ENCODE measurements at places on chromosomes 1 and 21.
A peak's percentile ranks its signal among the peaks of the same experiment; 100 is the strongest.

- DNase-seq: peak; percentile 33
Observed at GRCh38 chr1:156319664-156320063, 18.4 kb downstream of the CCT3 start.

DNA sequence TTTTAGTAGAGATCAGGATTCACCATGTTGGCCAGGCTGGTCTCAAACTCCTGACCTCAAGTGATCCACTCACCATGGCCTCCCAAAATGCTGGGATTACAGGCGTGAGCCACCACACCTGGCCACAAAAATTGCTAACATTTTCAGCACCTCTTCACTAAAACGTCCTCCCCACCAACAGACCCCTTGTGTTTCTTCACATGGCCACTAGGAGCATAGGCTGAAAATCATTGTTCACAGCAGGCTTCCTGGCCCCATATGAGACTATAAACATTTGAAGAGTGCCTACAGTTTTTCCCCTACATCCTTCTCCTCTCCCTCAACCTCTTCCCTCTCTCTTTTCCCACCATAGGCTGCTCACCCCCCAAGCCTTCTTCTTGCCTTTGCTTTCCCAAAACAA is 28.0 kb upstream of the SFPQ start:
- DNase-seq: no peak

DNA sequence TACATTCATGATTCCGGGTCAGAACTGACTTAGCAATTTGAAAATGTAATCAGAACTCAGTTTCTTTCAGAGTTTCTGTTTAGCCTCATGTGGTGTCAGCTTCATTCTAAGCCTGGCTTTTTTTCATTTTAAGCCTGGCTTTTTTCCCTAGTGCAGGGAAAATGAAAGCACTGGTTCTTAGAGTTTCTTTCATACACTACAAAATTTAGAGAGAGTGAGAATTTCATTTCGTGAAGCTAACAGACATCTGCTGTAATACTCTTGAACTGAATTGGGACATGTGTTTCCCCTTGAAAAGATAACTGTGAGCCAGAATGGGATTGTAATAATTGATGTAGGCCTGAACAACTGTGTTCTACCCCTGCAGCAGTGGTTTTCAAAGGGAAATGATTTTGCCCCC is 95.3 kb upstream of the KIAA0040 start:
- peak; percentile 21 for DNase-seq

- DNase-seq: no peak
Observed at GRCh38 chr1:153928791-153929341, 6.1 kb upstream of the GATAD2B start.

DNA sequence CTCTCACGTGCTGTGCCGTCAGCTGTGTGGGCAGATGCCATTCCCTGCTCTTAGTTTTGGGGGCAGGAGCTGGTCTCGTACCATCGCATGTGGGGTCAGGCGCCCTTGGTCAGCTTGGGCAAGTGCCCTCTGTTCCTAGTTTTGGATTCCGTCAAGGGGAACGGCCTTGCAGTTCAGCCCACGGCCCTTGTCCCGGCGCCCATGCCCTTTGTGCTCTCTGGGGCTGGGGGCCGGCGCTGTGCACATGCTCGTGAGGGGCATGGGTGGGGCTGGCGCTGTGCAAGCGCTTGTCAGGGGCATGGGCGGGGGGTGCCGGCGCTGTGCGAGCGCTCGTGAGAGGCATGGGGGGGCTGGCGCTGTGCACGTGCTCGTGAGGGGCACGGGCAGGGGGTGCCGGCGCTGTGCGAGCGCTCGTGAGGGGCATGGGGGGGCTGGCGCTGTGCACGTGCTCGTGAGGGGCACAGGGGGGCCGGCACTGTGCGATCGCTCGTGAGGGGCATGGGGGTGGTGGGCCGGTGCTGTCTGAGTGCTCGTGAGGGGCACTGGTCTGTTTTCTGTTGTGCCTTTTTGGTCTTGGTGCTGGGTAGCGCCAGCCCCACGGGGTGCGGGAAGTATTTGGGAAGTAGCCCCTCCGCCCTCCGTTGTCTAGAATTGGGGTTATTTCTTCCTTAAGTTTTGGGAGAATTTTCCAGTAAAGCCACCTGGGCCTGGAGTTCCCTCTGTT is 29.5 kb upstream of the DIP2A start:
- no peak for DNase-seq

DNA sequence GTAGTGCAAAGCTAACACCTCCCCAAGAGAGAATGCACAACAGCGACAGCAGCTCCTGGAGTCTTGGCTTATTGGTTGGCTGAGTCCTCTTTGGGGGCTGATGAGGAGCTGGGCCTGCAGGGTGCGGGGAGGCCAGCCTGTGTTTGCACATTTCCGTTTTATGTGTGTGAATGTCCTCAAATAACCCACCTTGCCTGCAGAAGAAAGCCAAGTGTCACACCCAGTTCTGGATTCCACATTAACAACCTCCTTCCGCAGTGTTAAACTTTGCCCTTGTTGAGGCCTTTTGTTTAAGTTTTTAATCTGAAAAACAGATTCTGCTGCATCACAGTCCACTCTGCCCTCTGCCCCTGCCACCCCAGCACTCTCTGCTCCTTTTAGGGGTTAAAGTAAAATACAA is 274.5 kb downstream of the TM2D1 start:
- peak; percentile 42 for DNase-seq

GRCh38 chr1:34928699-34929496 is 552 bp downstream of the DLGAP3 start:
- no peak for DNase-seq

DNA sequence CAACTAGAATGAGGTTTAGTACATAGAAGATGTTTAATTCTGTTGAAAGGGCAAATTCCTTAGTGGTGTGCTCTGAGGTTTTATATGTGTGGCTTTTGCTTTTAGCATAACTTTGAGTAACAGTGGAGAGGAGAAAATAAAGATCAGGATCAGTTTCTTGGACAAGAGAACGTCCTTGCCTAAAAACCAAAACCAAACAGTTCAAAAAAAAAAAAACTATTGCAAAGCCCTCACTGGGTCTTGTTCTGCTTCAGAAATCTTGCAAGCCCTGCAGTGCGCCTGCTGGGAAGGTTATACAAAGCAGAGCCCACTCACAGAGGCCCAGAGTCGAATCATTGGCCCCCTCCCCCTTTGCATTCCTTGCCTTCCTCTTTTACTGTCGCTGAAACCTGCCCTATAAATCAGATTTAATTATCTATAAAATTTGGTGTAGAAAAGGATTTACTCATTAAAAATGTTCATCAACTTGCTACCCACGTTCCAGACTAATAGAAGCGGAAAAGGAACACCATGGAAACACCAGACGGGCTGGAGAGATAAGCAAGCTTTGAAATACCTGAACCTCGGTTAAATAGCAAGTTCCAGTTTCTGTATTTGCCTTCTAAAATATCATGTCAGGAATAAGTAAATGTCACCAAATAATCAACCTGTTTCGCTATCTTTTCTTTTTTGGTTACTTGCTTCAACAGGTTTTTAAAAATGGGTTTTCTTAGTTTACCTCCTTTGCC is 201.6 kb upstream of the PTBP2 start:
- no peak for DNase-seq

DNA sequence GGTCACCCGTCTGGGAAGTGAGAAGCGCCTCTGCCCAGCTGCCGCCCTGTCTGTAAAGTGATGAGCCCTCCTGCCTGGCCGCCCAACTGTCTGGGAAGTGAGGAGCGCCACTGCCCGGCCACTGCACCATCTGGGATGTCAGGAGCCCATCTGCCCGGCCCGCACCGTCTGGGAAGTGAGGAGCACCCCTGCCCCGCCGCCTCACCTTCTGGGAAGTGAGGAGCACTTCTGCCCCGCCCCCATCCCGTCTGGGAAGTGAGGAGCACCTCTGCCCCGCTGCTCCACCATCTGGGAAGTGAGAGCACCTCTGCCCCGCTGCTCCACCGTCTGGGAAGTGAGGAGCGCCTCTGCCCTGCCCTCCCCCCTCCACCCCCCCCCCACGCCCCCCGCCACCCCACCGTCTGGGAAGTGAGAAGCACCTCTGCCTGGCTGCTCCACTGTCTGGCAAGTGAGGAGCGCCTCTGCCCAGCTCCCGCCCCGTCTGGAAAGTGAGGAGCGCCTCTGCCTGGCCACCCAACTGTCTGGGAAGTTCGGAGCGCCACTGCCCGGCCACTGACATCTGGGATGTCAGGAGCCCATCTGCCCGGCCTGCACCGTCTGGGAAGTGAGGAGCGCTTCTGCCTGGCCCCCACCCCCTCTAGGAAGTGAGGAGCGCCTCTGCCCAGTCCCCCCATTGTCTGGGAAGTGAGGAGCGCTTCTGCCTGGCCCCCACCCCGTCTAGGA is 4.5 kb upstream of the ZZZ3 start:
- no peak for DNase-seq

DNA sequence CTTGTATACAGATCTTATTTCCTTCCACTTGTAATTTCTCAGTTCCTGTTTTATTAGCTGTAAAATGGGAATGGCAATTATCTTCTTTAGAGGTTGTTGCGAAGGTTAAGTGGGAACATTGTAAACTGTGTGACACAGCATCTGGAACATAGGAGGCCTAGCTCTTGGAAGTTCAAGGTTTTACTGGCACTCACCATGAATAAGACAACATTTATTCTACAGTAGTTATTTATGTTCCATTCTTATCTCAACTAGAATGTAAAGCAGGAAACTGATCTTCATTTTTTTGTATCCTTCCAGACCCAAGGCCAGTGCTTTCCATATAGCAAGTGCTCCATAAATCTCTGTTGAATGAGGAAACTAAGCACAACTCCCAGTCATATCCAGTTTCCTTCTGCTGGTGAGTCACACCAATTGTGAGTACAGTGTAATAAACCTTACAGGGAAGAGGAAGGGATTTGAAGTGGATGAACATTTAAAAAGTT is 1.4 kb downstream of the BCL10 start:
- DNase-seq: no peak
